ENCODE measurements at places on chromosomes 7 and 10.

- DNase-seq: no peak
These were observed 501.6 kb downstream of the PTPRN2 start for GRCh38 chr7:158085741-158086695.

GRCh38 chr10:606762-607544 is 82.5 kb downstream of the DIP2C start:
- DNase-seq: no peak

- DNase-seq: no peak
These were observed 81.0 kb upstream of the GNA12 start for GRCh38 chr7:2924866-2925840.

DNA sequence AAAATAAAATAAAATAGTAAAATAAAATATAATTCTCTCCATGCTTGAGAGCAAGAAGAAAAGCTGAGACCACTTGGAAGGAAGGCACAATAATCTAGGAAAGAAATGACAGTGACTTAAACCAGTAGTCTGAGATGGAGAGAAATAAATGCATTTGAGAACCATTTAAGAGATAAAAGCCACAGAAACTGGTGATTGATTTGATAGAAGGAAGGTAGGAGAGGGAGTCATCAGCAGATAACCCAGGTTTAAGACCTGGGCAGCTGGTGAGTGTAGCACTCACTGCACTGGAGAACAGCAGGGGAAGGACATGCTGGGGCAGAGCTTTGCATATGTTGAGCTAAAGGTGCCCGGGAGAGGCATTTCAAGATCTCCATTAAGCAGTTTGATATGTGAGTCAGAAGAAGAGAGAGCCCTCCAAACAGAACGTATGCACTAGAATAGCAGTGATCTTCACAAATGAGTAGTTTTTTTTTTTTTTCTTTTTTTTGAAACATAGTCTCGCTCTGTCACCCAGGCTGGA is 268.0 kb downstream of the DYNC1I1 start:
- no peak for DNase-seq

- DNase-seq: no peak
These were observed 468.0 kb upstream of the ZMIZ1 start for GRCh38 chr10:78600740-78601139.

DNA sequence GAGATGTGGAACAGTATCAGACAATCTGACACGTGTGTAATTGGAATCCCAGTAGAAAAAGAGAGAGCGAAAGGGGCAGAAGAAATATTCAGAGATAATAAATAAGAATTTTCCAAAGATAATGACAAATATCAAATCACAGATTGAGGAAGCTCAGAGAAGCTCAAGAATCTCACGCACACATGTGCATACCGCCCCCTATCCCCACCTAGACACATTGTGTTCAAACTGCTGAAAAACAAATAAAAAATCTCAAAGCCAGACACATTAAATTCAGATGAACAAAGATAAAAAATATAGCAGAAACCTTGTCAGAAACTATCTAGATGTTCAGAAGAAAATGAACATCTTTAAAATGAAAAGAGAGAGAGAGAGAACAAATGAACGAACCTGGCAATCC is 17.2 kb downstream of the SFR1 start:
- no peak for DNase-seq

DNA sequence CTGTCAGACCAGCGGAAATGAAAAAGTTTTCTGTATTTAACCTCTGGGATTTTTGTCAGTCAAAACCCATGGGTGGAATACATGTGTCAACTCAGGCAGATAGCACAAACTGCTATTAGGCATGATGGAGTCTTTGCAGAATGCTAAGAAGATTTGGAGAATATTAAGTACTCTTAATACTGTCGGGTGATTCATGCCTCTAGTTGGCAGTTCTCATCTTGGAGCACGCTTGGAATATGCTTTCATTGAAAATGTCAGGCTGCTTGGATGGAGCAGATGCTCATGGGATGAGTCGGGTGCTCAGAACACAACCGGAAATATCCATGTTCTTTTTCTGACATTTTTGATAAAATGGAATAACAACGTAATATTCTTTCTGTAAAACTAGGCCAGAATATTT is 27.6 kb upstream of the PRKG1 start:
- no peak for DNase-seq

DNA sequence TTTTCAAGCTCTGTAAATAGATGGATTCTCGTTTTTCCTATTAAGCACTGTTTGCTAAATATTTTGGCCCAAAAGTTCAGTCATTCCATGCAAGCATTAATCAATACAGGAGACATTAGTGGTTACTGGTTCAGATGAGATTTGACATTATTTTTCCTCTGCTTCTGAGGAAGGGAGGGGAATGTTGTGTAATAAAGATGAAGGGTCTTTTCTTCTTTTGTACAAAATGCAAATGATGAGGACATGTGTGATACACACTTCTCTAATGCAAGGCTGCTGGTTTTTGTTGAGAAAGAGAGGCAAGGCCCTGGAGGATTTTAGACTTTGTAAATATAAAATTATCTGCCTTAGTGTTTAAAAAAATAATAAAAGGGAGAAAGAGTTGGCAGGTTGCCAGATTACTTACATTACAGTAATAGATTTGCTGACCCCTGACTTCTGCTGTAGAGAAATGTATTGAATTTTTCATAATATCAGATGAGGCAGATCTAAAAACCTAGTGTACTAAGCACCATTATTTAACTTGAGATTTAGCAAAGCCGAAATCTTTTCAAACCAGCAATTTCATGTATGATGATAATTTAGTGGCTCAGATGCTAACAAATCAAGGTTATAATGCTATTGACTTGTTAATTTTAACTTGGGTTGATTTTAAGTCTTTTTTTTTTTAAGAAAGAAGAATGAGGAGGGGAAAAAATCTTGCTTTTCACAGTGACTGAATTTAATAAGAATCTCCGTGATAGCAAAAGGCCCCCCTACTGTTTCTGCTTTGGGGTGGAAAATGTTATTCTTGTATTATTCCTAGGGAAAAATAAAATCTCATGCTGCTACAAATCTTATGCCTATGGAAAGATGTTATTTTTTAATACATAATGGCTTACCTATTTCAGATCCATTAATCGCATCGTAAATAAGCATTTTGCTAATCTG is 180.1 kb downstream of the ARID5B start:
- no peak for DNase-seq

DNA sequence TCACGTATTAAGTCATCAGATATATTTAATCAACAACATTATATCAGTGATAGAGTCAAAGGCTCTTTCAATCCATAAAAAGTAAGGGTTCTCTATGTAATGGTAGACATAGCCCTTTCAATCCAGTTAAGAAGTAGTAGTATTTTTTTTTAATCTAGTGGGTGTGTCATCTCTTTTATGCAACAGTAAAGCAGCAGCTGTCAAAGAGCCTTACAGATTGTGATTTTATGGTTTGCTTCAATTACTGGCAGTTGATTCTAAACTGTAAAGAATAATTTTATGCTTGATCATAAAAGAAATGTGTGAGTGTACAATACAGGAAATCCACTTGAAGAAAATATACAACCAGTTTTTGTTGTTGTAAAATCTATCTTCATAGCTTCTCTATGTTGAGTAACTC is 902.6 kb upstream of the MBL2 start:
- DNase-seq: no peak

DNA sequence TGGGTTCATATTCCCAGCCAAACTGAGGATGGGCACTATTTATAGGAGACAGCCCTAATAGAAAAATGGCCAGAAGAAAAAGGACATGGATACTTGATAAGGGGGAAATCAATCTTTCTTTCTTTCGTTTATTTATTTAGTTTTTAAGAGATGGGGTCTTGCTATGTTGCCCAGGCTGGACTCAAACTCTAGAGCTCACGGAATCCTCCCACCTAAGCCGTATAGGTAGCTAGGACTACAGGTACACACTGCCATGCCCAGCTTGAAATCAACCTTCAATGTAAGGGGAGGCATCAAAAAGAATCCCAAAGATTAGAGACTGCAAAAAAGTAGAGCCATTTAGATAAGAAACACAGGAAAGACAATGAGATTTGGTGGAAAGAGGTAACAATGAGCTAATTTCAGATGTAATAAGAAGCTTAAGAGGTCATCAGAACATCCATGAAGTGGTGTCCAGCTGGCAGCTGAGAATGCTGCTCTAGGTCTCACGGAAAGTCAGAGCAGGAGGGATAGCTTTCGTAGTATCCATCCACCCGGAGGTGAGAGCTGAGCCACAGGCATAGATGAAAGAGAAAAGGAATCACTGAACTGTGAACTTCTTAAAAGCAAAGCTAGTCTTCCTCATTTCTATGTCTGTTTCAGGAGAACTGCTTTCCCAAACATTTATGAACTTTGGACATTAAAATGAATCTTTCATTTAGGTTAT is 10.5 kb upstream of the ABLIM1 start:
- DNase-seq: no peak

DNA sequence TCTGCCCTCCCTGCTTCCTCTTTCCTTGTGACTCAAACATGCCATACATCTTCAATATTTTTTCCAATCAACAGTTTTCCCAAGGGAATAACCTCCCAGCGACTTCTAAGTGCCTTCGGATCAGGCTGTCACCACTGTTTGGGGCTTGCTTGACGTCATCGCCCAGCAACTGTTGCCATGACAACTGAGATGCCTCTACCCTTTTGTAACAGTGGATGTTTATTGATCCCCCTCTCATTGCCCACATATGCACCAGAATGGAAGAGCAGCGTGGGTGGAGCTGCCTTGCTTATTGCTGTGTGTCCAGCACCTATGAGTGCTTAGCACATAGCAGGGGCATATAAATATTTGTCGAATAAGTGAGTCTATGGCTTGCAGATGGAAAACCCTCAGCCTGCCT is 14.4 kb downstream of the FFAR4 start:
- no peak for DNase-seq
